ENCODE measurements at places on chromosomes 4 and X.
A peak's percentile ranks its signal among the peaks of the same experiment; 100 is the strongest.

- no peak for DNase-seq
Observed at GRCh38 chrX:17299206-17299605, 75.8 kb upstream of the NHS start.

DNA sequence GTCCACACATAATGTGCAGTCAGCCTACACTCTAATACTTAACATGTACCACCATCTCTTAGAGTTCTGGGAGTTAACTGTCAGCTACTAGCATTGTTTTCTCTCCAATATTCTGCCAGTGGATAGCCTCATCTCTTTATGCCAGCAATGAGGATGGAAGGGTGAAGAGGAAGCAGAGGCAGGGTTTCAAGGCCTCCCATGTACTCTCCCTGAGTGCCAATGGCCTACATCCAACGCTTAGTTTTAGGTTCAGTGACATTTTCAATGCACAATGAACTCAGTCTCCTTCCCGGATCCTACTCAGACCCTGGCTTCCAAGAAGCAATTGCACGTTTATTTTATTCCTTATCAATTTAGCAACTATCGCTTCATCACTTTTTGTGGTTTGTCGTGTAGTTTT lies 686.1 kb downstream of the DMD start:
- DNase-seq: no peak

GRCh38 chr4:137601934-137602333 lies 69.6 kb upstream of the PCDH18 start:
- DNase-seq: no peak

DNA sequence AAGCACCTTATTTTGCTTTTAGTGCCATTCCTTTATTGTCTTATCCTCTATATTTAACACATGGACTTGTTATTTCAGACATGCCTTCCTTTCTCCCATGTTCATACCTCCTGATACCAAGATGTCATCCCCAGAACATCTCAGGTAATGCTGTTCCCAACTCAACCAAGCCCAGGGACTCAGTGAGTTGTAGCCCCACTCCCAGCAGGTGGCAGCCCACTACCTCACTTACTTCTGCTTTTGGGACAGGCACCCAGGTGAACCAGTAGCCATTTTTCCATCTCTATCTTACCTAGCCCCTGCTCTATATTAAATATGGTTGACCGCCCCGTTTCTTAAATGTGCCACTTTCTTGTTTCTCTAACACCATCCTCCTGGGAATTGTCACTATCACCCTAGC lies 199.0 kb downstream of the DCHS2 start:
- DNase-seq: no peak

- no peak for DNase-seq
Observed at GRCh38 chr4:147724468-147725201, 7.3 kb upstream of the ARHGAP10 start.

DNA sequence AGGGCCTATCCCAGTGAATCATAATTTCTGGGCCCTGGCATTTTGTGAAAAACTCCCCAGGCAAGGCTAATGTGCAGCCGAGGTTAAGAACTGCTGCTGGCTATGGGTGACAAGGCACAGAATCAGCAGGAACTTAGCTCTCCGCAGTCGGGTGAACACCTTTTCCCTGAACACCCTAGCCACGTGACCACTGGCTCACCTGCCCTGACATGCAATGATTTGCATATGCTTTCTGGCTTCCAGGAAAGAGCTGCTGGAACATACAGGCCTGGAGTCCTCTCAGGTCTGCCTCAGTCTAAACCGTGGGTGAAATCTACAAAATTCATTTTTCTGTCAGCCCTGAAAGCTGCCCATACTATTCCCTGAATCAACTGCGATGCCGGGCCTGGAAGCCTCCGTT lies 56.6 kb downstream of the ZNF827 start:
- no peak for DNase-seq

GRCh38 chr4:60039908-60040307 lies 1160.2 kb upstream of the ADGRL3 start:
- no peak for DNase-seq

GRCh38 chrX:14598330-14598729 lies 69.0 kb downstream of the GLRA2 start:
- DNase-seq: no peak

DNA sequence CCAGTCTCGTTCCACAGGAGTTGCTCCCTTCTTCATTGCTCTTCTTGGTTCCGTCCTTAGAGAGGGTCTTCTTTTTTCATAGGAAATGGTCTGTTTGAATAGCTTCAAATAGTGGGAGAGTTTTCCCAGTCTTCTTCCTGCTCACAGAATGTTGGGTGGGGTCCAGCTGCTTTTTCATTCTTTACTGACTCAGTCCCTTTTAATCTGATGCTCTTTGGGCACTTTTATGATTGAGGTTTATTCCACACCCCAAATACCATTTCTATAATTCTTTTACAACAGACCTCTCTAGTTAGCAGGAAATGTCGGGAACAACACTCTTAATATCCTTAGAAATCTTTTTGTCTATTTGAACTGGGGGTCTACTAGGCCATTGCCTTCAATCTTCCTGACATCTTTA lies 239.5 kb downstream of the PRDM5 start:
- DNase-seq: no peak

GRCh38 chr4:94564252-94564651 lies 112.5 kb downstream of the PDLIM5 start:
- DNase-seq: no peak

GRCh38 chrX:108420481-108420880 lies 17.7 kb downstream of the COL4A6 start:
- DNase-seq: no peak

GRCh38 chrX:22063284-22063683 lies 31.2 kb downstream of the PHEX start:
- DNase-seq: peak; percentile 74

- no peak for DNase-seq
Observed at GRCh38 chrX:47587091-47587891, 5.1 kb downstream of the TIMP1 start.

GRCh38 chrX:40167233-40167849 lies 69.6 kb upstream of the BCOR start:
- DNase-seq: no peak

DNA sequence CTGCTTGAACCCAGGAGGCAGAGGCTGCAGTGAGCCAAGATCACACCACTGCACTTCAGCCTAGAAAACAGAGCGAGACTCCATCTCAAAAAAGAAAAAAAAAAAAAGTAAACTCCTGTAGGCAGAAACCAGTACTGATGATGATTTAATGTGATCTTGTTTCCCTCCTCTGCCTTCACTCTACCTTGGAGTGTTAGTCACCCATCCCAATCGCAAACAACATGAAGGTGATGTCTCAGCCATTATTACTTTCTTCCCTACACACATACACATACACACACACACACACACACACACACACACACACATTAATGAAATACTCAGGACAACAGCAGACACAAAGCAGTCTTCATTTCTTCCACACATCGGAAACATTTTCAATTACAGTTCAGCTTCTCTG lies 15.6 kb downstream of the XKRX start:
- DNase-seq: no peak

DNA sequence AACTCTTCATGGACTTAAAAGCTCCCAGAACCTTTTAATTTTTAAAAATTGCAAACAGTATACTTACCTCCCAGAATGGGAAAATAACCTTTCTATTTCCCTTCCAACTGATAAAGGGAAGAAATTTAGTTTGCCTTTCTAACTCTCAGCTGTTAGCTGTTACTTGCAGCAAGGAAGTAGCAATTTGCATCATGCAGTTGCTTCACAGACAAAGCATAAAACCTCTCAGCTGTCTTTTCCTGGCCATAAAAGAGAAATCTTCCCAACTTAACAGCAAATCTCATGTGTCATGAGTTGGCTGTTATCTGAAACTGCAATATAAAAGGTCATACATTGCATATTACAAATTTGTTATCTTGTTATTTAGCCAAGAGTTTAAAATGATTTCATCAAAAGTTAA lies 18.4 kb downstream of the C4orf17 start:
- no peak for DNase-seq

DNA sequence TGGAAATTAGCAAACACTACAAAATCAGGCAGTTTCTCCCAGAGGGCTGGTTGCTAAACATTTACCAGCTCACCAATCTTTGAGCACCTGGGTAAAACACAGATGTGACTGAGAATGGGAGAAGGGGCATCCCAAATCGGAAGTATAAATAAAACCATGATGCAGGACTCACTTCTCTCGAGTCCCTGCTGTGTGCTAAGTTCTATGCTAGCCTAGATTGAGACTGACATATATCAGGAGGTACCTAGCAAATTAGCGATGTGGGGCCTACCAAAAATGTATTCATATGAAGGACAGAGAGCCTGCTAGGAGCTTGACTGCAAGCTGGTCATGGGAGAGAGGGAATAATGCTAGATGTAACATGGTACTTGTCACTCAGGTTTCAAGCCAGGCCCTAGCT lies 171.9 kb upstream of the PGRMC2 start:
- DNase-seq: no peak
